EL (cell line): ENCODE measurements at places on chromosomes 3 and 15.

DNA sequence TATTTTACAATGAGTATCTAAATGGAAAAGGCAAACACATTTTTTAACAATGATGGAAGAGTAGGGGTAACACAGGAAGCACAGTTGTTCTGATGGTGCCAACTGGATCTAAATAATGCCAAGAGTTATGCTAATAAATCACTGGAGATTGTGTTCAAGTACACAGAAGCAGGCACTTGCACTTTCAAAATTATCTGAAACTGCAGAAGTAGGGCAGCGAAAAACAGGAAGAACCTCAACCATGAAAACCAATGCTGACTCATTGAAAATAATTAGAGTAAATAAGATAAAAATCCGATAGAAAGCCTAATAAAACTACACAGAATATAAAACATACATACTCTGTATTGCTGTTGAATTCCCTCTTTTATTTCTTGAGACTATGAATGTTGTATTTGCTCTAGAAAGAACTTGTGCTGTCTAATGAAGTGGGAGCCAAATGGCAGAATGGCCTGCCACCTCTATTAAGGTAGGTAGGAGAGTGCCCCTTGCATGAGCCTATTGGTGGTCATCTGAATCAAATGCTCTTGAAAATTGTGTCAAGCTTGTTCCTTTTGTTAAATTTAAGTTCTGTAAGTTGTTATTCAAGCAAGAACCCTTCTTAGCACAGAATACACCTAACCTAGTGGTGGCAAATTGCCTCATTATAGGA lies 93.7 kb downstream of the ABI3BP start:
- DNase-seq: peak; percentile 16

DNA sequence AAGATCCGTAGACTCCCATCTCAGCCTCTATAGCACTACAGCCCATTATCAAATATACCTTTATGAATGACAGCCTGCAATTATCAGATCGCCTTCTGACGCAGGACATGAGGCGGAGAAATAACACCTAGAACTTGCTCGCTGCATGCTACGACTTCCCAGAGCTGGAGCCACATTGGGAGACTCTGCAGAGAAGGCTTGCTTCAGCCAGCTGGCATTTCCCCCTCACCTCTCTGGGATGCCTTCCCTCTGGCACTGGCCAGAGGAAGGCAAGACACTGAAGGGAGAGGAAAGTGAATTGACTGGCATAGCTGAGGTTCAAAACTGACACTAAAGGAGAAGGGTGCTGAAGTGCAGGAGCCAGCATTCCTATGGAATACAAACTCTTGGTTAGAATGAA lies 131.7 kb downstream of the GABRB3 start:
- DNase-seq: no peak

DNA sequence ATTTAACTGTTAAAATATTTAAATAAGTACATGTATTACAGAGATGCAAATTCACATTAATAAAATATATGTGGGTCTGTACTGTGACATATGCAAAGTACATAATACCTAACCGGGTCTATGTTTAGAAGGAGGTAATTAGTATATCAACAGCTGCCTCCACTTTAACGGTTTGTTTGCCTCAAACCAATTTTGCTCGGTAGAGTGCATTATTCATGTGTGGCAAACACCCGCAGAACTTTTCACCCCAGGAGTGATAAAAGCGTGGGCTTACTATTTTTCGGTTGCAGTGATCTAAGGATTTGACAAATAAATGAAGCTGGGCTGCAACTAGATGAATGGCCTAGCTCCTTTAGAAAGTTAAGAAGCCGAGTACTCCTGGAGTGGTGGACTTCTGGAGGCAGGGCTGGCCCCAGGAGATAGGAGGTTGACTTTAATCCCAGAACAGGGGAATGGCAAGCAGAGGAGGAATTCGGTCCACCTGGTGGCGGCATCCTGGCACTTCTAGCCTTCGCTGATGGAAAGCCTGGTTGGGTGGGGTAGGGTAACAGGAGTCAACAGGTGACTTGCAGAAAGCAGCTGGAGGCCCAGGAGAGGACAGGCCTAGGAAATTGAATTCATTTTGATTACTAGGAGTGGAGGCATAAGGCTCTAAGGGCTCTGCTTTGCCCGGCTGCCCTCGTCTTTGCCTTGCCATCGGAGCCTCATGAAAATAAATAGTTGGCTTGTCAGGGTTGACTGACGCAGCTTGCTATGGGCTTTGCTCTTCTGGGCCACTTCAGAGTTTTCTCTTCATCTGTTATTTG lies 2.4 kb downstream of the SLCO3A1 start:
- no peak for DNase-seq

DNA sequence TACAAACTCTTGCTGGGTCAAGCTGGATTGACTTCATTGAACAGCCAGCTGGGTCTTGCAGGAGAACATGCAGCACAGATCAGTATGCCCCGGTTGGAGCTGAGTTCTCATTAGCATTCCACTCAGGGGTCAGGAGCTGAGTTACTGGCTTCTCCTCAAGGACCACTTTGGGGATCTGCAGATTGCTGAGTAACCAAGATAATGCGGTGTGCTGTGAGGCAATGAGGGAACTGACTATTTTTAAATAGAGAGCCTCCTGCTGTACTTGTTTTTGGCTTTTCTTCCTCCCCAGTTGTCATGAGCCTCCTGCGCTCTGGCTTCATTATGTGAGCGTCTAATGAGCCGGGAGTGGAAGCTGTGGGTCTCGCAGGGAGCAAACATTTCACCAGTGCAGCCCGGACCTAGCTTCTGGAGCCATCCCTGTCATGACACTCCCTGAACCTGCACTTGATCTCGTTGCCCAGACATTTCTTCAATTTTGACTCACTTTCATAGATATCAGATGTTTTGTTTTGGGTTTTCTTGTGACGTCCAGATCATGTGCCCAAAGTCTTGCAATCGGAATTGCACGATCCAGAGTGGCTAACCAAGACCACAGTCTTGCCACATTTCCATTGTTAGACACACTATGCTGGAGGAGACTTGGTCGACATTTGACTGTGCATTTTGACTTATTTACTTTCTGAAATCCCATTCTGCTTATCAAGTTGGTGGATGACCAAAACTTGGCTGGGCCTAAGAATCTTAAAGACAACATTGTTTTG lies 327.2 kb downstream of the LRTM1 start:
- DNase-seq: no peak

DNA sequence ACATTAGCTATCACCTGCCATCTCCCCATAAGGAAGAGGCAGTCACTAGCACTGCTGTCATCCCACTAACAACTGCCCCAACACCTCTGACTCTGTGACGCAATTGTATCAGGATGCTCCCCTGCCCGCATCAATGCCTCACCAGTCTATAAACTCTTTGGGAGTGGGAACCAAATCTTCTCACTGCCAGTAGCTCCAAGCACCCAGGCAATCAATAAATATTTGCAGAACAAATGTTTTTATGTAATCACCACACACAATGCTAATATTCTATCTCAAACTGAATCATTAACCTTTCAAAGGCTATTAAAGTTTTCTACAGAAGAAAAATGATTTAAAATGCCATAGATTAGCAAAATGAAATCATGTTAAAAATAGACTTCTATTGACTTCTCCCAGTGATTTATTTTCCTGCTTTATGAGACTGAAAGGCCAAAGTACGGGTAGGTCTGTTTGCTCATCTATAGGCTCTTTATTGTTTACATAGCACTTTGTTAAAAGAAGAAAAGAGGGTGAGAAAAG lies 131.3 kb downstream of the PLD1 start:
- no peak for DNase-seq

GRCh38 chr3:155995525-155996370 lies 124.6 kb upstream of the KCNAB1 start:
- DNase-seq: peak; percentile 51

DNA sequence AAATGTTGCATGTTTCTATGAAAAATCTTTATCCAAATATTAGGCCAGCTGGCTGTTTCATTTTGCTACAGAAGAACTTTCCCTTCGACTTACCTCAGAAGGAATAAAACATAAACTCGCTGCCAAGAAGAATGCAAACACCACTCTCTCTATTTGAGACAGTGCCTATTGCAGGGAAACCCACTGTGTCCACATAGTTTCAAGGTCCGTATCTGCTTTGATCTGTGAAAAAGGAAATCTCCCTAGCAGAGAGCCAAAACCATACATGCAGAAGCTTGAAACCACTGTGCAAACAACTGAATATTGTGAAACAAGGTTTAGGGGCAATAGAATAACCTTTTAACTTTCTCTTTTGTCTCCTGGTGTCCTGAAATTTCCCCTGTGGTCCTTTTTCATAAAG lies 35.0 kb upstream of the CAPN7 start:
- DNase-seq: no peak

DNA sequence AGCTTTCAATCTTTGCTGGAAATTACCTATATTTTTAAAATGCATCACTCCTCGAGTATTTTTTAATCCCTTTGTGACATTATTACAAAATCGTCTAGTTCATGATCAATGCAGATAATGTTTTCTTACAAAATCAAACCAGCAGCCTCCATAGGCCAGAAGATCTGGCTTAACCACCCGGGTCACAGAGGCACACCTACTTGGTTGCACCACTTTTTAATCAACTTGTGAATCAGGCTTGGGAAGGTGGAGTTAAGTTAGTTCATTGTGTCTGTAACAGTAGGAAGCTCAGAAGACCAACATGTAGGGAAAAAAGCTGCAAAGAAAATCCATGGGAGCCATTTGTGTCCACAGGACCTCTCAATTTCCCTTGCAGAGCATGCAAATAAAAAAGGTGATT lies 148.0 kb downstream of the TP63 start:
- no peak for DNase-seq

GRCh38 chr3:90026406-90026805 lies 919.0 kb downstream of the EPHA3 start:
- DNase-seq: no peak

DNA sequence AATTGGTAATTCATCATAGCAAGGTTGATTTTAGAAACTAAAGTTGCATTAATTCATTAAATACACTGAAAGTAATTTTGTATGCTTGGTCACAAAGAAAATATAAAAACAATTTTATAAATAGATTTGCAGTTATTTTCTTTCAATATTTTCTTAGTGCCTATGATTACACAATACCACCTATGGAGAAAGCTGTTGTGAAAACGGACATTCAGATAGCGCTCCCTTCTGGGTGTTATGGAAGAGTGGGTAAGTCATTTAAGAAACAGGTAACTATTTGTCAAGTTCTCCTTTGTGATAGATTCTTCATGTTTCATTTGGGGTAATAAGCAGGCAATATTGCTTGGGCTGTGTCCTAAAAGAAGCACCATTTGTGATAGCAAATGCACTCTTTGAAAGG lies 3.0 kb downstream of the DUT start:
- DNase-seq: no peak

GRCh38 chr3:185728630-185729336 lies 96.1 kb downstream of the IGF2BP2 start:
- DNase-seq: peak; percentile 68

DNA sequence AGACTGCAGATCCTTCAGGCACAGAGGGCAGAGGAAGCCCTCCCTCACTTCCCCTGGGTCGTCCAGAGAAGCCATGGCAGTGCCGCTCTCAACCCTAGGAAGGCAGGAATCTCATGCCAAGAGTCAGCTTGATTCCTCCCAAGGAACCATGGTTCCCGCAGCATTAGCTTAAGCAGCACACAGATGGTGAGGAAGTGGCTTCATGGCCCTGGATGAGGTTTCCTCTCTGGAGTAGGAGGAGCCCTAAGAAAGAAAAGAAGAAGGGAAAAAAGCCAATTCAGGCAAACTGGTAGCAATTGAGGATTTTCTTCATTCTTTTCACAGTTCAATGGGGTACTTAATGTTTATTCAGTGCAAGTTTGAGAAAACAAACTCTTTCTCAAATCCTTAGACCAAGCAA lies 2.9 kb downstream of the RBSN start:
- no peak for DNase-seq

- peak; percentile 22 for DNase-seq
These were observed 472 bp downstream of the CHST14 start for GRCh38 chr15:40471105-40471807.

DNA sequence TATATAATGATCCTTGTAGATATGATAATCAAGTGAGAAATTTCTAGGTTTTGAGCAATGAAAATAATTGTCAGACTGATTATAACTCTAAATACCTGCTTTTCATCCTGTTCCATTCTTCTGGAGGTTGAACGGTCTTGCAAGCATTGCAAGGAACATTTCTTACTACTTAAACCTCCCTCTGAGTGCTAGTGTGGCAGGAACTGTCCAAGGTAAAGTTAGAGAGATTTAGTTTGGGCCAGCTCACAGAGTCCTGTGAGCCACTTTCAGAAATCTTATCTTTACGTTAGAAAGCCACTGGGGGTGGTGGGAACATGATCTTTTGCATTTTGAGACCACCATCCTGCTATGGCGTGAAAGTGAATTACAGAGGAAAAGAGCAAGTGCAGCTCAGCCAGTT lies 121.1 kb upstream of the NPHP3 start:
- DNase-seq: no peak

DNA sequence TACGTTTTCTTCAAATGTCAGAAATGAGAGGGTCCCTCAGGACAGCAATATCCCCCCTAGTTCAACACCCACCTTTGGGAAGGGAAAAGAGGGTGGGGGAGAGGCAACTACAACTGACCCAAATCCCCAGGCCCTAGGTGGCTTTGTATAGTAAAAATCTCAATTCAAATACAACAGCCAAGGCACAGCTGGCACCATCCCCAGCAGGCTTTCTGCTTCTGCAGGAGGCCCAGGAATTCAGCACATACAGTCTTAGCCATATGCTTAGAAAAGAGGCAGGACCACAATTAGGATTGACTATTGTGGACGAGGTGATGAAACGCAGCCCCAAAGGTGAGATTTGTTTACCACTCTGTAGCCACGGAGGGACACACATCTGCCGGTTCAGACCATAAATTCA lies 15.8 kb downstream of the NR2E3 start:
- DNase-seq: no peak

GRCh38 chr3:90025019-90025418 lies 917.6 kb downstream of the EPHA3 start:
- DNase-seq: no peak

DNA sequence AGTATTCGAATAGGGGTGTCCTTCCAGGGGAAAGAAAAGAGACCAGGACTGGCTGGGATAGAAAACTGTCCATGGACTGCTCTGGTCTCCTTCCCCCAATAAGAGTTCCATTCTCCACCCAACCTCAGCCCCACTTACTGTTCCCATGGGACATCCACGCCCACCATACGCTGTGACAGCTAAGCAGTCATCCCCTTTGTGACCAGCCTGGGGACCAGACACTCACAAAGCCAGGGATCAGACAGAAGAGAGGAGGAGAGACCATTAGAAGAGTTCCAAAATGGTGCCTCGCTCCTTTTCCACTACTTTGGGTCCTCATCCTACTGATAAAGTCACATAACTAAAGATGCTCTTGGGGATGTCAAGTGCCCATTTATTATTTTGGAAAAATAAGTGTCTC lies 27.6 kb upstream of the GNB5 start:
- DNase-seq: no peak

GRCh38 chr3:119647843-119648575 lies 12.4 kb downstream of the POPDC2 start:
- no peak for DNase-seq
